ENCODE measurements at places on chromosomes 5 and 9.

DNA sequence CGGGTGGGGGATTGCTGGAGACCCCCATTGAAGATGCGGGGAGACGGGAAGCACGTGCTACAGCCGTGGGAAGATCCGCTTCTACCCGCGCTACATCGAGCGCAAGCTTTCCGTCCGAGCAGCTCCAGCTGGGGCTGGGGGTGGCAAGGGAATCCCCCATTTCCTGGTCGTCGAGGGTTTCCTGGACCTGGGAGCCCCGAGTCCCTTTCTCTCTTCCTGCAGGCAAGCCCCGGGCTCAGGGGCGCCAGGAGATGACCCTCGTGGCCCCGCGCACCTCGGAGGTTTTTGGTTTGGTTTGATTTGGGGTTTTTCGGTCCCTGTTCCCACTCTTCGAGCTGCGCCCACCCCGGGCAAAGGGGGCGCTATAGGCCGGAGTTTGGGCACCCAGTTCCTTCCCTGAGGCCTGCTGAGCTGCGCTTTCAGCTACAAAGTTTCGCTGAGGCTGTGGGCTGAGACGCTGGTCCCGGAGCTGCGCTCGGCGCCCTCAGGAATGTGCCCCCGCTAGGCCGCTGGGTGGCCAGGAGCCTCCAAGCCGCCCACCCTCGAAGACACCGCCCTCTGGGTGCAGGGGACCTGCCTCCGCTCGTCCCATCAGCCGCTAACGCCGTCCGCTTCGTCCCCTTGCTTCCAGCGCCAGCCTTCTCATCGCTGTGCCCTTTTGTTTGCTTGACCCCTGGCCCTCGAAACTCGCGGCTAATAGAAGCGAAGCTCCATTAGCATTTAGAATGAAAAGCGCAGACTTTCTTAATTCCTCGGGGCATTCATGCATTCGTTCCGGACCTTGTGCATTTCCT, 2.9 kb downstream of the NR4A3 start:
- DNase-seq: peak; percentile 83

- no peak for DNase-seq
Observed at GRCh38 chr5:32388432-32389129, 56.0 kb downstream of the ZFR start.

DNA sequence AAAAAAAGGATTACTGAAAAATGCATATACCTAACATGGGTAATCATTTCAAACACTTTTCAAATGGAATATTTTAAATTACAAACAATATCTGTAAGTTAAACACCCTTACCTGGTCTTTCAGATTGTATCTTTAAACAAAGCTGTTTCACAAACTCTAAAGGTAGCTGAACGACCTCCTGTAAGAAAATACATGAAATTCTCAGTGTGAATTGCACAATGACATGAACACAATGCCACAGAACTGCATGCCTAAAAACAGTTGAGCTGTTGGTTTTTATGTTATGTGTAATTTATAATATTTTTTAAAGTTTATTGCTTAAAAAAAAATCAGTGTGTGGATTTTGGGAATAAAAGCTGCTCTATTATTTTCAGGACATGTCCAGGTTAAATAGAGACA, 17.5 kb downstream of the IPPK start:
- no peak for DNase-seq

DNA sequence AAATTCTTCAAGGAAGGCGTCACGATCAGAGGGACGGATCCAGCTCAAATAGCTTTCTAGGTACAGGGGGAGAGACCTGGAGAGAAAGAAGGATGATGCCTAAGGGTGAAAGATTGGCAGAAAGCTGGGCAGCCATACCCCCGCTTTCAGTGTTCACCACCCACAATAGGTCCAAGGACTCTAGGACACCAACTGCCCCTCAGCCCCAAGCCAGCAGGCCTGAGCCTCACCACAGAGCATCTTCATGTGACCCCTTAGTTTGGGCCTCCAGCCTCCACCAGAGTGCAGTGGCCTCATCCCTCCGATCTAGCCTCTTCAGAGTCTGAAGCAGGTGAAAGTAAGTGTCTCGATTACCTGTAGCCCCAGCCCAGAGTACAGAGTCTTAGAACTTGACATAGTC, 1.7 kb upstream of the VCP start:
- DNase-seq: no peak

GRCh38 chr5:74040811-74041491, 415.0 kb downstream of the ARHGEF28 start:
- no peak for DNase-seq

- peak; percentile 85 for DNase-seq
Observed at GRCh38 chr9:7094052-7094451, 336.3 kb downstream of the KDM4C start.

DNA sequence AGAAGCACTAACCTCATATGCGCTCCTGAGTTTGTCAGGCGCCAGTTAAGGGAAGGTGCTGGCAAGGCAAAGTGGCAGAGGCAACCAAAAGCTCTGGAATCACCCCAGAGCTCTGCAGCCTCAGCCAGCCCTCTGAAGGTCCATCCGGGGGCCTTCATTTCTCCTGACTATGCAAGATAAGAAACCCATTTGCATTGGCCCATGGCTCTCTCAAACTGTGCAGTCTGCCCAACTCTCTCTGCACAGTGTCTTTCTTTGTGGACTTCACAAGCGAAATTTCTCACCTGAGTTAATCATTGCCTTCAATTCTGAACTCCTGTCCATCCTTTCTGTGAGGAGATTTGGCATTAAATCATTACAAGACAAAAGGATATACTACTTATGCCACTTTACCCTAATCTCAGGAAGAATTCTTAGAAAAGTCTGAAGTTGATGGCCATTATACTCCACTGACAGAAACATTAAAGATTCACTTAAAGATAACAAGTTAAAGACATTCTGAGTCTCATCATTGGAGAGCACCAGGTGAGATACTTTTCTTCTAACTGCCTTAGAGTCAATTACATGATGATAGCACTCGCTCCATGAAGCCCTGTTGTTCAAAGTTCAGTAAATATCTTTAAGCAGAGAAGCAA, 235.6 kb downstream of the SPOCK1 start:
- DNase-seq: no peak

DNA sequence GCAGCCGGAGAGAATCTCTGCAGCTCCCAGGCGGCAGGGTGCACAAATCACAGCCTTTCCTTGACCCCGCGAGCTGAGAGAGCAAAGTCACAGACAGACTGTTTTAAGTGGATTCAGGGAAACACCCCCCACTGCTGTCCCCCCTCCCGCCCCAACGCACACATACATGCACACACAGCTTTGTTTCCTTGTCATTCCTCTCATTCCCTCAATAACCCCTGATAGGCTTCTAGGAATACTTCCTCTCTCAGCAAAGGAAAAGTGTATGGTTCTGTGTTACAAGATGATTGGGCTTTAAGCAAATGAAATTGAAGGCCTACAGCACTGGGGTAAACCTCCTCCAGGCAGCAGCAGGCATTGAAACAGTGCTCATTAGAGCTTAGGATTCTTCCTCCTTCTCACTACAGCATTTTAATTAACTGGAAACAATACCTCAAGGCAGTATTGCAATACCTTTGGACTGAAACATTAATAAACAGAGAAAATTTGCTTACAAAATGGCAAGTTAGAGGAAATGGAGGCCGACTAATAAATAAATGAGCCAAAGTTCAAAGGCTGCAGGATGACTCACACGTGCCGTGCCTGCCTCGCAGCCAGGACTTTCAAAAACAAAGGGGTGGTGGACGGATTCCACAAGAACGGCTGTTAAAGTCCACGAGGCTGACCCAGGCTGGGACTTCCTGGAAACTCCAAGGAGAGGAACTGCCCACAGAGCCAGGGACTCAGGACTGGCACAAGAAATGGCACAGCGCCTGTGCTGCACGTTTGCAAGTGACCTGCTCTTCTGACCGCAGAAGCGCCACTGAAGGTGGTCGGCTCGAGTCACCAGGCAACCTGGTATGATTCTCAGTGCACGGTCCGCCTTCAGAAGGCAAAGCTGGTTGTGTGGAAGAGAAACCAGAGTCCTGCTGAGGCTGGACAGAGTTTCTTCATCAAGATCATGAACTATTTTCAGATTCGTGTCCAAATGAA, 236.2 kb downstream of the SYK start:
- no peak for DNase-seq

All from OCI-M1 (cell line).